Upper lobe of right lung (tissue), 1 donor: ENCODE measurements at places on chromosomes 3 and 15.

GRCh38 chr15:71288348-71288955 lies 173.2 kb downstream of the THSD4 start:
- DNase-seq: no peak

DNA sequence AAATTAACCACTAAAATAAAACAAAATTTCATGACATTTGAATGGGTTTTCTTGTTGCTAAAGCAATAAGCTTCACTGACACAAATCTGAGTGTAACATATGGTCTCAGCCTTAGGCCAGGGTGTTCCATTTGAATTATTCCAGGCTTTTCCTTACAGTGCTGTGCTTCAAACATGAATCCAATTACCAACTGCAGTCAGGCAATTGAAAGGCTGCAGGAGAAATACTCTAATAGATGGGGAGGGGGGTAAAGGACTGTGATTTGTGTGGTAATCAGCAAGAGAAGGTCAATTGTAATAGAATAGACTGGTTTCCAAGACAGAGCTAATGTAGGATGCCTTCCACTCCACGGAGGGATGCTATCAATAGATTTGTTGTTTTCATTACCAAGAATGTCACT lies 466.7 kb downstream of the C3orf38 start:
- DNase-seq: no peak

DNA sequence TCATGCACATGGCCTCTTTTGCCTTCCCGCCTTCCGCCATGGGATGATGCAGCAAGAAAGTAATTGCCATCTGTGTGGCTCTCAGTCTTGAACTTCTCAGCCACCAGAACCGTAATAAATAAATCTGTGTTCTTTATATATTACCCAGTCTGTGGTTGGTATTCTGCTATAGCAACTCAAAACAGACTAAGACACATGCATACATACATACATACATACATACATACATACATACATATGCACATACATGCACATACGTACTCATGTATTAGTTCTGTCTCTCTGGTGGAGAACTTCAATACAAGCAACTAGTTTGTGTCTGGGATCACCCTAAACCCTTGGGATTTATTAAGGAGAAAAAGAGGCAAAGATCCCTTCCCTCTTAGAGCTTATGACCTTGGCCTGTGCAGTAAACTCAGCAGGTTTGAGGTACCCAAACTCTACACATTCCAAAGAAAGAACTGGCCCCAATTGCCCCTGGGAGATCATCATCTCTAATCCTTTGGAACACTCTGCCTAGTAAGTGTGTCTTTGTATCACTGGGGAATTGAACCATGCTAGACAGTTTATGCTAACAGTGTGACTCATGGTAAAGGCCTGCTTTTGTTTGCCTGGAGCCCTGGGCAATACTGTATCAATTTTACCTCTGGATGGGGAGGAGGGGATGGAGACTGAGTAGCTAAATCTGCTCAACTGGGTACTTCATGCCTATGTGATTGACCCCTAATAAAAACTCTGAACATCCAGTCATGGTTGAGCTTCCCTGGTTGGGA lies 115.6 kb upstream of the LMCD1 start:
- DNase-seq: no peak

- DNase-seq: no peak
Measured at GRCh38 chr15:26757141-26757540, 15.7 kb downstream of the GABRB3 start.

GRCh38 chr3:9420850-9421549 lies 23.6 kb downstream of the SETD5 start:
- no peak for DNase-seq

DNA sequence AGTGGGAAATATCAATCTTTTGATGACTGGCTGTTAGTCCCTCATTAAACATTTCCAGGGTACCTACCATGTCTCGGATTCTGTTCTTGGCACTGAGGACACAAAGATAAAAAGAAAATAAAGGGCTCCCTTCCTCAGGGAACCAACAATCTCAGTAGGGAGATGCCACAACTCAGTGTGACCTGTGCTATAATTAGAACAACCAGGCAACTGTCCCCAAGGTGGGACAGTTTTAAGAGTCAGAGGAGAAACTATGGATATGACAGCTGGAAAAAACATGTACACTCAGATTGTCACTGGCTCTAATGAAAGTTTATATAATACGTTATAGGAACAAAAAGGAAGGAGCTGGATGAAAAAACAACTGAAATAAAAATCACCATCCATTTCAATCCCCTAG lies 23.3 kb upstream of the CMTM8 start:
- no peak for DNase-seq

DNA sequence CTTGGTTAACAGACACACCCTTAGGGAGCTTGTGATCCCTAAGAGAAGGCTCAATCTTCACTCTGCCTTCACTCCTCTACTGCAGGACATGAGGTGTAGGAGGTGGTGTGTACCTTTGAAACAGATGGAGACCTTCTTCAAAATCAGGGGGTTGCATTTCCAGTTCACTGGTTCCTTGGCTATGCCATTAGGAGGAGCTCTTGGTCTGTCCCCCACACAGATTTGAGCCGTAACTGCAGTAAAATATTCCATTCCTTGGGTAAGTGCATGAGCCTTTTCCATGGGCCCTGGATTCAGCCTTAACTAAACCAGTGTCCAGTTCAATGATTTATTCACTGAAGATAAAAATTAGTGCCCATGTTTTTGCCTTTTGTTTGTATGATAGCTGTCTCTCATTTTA lies 144.6 kb downstream of the MCTP2 start:
- DNase-seq: no peak

GRCh38 chr3:116951610-116952009 lies 242.0 kb downstream of the TUSC7 start:
- no peak for DNase-seq

DNA sequence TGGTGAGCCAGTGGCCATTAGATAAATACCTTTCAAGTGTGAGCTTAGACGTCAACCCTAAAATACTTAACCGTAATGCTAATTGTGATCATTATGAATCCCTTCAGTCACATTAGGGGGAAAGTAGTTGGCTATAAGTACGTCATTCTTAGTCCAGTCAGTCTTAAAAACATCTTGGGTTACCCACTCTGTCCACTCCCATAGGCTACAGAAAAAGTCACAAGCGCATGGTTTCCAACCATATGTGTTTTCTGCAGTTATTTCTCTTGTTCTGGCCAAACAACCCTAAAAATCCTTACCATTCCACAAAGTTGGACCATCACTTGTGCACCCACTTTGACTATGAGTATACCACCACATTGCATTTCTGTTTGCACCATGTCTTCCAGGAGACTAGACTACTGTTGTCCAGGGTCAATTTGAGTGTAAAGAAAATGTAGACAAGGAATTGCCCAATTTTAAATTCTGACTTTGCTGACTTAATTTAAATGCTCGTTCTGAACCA lies 3.3 kb downstream of the RPL15 start:
- DNase-seq: no peak

GRCh38 chr3:183013856-183014255 lies 33.5 kb upstream of the DCUN1D1 start:
- DNase-seq: no peak

DNA sequence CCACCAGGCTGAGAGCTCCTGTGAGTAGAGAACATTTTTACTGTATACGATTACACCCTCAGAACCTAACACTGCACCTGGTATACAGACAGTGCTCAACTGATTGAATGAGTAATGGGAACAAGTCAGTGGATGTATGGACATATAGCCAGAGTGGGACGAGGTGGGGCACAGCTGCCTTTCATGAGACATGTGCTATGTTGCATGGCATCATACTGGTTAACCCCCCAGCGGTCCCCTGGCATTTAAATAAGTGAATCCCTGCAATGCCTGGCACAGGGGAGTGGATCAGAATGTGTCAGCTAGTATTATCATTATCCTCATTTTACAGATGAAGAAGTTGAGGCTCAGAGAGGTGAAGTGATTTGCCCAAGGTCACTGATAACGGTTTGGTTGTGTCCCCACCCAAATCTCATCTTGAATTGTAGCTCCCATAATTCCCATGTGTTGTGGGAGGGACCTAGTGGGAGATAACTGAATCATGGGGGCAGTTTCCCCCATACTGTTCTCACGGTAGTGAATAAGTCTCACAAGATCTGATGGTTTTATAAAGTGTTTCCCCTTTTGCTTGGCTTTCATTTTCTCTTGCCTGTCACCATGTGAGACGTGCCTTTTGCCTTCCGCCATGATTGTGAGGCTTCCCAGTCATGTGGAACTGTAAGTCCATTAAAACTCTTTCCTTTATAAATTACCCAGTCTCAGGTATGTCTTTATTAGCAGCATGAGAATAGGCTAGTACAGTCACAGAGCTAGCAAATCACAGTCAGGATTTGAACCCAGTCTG lies 56.0 kb upstream of the ATP2B2 start:
- no peak for DNase-seq

GRCh38 chr3:2915826-2916225 lies 194.3 kb downstream of the IL5RA start:
- no peak for DNase-seq

- no peak for DNase-seq
Measured at GRCh38 chr3:153291059-153291685, 129.1 kb downstream of the RAP2B start.

GRCh38 chr3:64686446-64686908 lies 1.3 kb downstream of the ADAMTS9 start:
- DNase-seq: peak; percentile 80

DNA sequence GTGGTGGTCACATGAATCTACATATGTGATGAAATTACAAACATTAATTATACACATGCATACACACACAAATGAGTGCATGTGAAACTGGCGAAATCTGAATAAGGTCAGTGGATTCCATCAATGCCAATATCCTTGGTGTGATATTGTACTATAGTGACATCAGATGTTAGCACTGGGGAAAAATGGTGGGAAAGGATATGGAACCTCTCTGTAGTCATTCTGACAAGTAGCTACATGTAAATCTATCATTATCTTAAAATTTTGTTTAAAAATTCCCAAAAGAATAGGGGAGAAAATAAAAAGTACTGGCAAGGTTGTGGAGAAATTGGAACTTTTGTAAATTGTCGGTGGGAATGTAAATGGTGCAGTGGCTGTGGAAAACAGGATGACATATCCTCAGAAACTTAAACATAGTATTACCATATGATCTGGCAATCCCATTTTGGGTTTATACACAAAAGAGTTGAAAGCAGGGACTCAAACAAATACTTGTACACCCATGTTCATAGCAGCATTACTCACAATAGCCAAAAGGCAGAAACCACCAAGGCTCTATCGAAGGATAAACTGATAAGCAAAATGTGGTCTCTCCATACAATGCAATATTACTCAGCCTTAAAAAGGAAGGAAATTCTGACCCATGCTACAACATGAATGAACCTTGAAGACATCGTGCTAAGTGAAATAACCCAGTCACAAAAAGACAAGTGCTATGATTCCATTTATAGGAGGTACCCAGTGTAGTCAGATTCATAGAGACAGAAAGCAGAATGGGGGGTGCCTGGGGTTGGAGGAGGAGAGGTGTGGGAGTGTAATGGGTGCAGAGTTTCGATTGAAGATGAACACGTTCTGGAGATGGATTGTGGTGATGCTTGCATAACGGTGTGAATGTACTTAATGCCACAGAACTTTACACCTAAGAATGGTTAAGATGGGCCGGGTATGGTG lies 25.3 kb upstream of the HRH1 start:
- no peak for DNase-seq

DNA sequence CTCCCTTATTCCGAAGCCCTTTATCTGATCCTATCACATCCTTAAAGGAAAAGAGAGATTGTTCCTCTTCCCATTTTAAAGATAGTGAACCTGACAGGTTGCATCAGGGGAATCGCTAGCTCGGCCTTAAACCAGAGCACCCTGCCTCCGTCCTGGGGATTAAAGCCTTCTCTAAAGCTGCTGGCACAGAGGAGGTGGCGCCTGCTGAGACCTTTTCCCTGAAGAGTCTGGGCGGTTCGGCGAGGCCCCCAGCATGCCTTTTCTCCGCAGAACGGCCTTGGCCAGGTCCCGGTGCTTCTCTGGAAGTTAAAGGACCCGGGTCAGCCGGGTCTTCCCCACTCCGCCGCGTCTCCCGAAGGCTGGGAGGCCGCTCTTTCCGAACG lies 593 bp downstream of the FAM219B start:
- DNase-seq: no peak

- no peak for DNase-seq
Measured at GRCh38 chr15:72503147-72503546, 29.0 kb downstream of the ARIH1 start.
